ENCODE measurements at places on chromosomes 5 and 9. TPM values are rescaled to one million over a fixed set of nuclear protein-coding genes. Genes with fewer than 3 reads are reported as not detected.
A peak's percentile ranks its signal among the peaks of the same experiment; 100 is the strongest.

BSPRY gene
- total RNA-seq = 0.25 TPM

DENND1A gene
- 48.1 TPM for total RNA-seq

GRM6 gene
- total RNA-seq = not detected

GRCh38 chr5:146789712-146790653 is 88.6 kb downstream of the PPP2R2B start:
- H3K27me3 ChIP-seq = no peaks in the 10 kb centered on the region
- H3K4me1 ChIP-seq = peaks cover 56% of the 10 kb centered on the region
- peak; percentile 85 for DNase-seq
- H3K4me3 ChIP-seq = peak overlapping the region; percentile 19
- H3K36me3 ChIP-seq = no peaks in the 10 kb centered on the region

DNA sequence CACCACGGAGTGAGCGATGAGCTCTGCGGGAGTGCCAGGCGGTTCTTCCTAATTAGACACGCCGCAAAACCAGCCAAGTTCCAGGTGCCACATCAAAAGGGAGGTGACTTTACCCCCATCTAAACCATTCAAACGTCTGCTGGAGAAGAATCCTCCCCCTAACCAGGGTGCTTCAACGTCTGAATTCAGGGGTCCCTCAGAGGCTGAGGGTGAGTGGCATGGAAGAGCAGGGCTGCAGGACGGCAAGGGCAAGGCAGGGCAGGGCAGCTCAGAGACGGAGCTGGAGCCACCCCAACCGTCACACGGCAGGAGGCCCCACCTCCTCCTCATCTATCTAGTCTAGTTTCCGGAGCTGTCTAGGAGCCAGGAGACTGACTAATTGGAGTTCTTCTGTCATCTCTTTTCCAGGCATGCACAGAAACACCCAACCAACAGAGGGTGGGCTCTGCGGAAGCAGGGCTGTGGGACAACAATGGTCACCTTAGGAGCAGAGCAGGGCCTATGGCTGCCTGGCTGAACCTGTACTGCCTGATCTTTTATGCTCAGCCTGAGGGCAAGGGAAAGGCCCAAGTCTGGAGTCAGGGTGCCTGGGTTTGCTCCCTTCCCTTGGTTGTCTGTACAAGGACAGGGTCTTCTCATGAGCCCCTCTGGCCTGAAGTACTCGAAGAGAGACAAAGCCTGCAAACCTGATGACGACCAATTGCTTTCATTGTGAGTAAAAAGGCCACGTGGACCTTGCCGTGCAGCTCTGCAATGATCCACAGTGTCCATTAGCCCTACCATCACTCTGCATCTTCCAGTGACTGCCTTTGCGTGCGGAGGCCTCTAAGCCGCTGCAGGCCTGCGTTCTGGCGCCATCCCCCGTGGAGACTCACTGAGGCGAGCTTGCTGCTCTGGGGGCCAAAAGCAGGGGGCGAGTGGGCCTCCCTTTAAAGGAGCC is 81.0 kb upstream of the SLC25A51 start:
- H3K27me3 ChIP-seq = no peaks in the 10 kb centered on the region
- H3K4me1 ChIP-seq = peaks cover 7% of the 10 kb centered on the region
- no peak overlapping the region for H3K27ac ChIP-seq
- no peak overlapping the region for H3K4me3 ChIP-seq
- H3K36me3 ChIP-seq = no peaks in the 10 kb centered on the region
- DNase-seq = peak; percentile 37

TMCO6 gene
- total RNA-seq = 106 TPM

- no peak overlapping the region for H3K27ac ChIP-seq
- no peak overlapping the region for H3K4me3 ChIP-seq
- H3K27me3 ChIP-seq = no peaks in the 10 kb centered on the region
- H3K4me1 ChIP-seq = no peaks in the 10 kb centered on the region
- no peak for DNase-seq
- no peaks in the 10 kb centered on the region for H3K36me3 ChIP-seq
Measured at GRCh38 chr5:134138416-134139376, 24.2 kb downstream of the TCF7 start.

IL5 gene
- total RNA-seq = not detected

GALNT12 gene
- total RNA-seq = 28.8 TPM

DNA sequence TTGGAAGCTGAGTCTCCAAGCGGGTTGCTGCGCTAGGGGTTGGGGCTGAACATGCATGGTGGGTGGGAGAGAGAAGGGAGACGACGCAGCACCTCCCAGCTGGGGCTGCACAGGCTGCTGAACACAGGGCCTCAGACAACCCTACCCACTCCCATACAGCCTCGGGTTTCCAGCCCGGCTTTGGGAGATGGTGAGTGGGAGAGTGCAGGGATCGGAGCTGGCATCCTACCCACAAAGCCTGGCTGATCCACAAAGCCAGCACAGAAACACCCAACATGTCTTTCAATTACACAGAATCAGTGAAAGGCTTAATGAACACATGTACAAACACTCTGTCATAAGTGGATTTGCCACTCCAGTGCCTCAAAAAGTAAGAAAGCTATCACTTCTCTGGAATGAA is 64.8 kb downstream of the NSG2 start:
- no peak overlapping the region for H3K4me3 ChIP-seq
- DNase-seq = no peak

GRCh38 chr9:131943351-131943841 is 136.3 kb downstream of the MED27 start:
- H3K27me3 ChIP-seq = no peaks in the 10 kb centered on the region
- no peak overlapping the region for H3K4me3 ChIP-seq
- DNase-seq = no peak

PCDHAC1 gene
- total RNA-seq = 2.9 TPM

- H3K4me3 ChIP-seq = peak overlapping the region; percentile 66
- H3K27ac ChIP-seq = no peak overlapping the region
Measured at GRCh38 chr9:109319626-109320241, 1.1 kb downstream of the EPB41L4B start.

- no peak overlapping the region for H3K27ac ChIP-seq
- H3K27me3 ChIP-seq = no peaks in the 10 kb centered on the region
- peak; percentile 7 for DNase-seq
- H3K4me1 ChIP-seq = peaks cover 7% of the 10 kb centered on the region
- H3K4me3 ChIP-seq = no peak overlapping the region
Measured at GRCh38 chr9:35482071-35482470, 7.8 kb upstream of the RUSC2 start.

FOXD4L5 gene
- 0.19 TPM for total RNA-seq

GRCh38 chr5:58965677-58966414 is 383.0 kb downstream of the RAB3C start:
- no peaks in the 10 kb centered on the region for H3K4me1 ChIP-seq
- no peak for DNase-seq
- no peaks in the 10 kb centered on the region for H3K36me3 ChIP-seq

FOXD1 gene
- 0.12 TPM for total RNA-seq

DNA sequence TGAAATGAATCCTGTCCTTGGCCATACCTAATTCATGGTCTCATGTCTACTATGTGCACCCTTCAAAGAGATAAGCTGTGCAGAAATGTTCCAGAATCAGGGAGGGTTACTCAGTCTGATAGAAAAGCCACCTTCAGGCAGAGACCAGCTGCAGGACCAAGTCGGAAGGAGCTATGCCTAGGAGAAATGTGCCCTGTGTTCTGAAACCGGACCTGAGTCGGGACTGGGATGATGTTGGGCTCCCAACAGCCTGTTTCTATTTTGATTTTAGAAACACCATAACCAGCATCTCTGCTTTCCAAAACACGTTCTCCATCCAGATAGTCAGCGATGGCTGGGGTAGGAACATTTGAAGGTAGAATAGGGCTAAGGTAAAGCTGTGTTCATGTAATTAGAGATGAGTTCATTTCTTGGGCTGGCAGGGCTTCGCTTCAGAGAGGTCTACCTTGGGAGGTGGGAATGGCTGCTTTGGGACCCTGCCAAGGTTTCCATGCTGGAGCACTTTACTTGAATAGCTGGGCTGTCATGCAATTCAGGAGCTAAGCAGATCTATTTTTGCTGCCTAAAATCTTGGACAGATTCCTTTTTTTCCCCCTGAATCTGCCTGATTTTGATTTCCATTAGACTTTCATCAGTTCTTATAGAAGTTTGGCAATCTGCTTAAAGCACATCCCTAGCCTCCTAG is 2.8 kb downstream of the ADCY2 start:
- no peaks in the 10 kb centered on the region for H3K36me3 ChIP-seq
- H3K4me3 ChIP-seq = no peak overlapping the region
- H3K27ac ChIP-seq = no peak overlapping the region
- H3K4me1 ChIP-seq = no peaks in the 10 kb centered on the region
- DNase-seq = no peak

CORO2A gene
- total RNA-seq = 2.4 TPM

SLC6A19 gene
- total RNA-seq = not detected

DNA sequence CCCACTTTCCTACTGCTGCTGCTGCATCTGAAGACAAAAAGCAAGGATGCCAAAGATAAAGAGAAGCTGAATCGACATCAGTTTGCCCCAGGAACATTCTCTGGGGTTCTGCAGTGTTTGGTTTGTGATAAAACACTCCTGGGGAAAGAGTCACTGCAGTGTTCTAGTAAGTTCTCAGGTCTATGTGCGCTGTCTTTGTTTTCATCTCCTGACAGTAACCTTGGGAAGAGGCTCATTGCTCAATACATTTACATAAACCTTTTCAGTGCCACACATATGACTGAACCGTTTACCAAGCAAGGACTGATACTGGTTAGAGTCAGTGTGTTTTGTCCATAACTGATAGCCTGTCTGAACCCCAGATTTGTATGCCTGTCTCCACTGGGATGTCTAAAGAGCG is 232.1 kb downstream of the ARHGEF28 start:
- H3K36me3 ChIP-seq = no peaks in the 10 kb centered on the region
- DNase-seq = no peak
- no peaks in the 10 kb centered on the region for H3K4me1 ChIP-seq
- H3K4me3 ChIP-seq = no peak overlapping the region

DNA sequence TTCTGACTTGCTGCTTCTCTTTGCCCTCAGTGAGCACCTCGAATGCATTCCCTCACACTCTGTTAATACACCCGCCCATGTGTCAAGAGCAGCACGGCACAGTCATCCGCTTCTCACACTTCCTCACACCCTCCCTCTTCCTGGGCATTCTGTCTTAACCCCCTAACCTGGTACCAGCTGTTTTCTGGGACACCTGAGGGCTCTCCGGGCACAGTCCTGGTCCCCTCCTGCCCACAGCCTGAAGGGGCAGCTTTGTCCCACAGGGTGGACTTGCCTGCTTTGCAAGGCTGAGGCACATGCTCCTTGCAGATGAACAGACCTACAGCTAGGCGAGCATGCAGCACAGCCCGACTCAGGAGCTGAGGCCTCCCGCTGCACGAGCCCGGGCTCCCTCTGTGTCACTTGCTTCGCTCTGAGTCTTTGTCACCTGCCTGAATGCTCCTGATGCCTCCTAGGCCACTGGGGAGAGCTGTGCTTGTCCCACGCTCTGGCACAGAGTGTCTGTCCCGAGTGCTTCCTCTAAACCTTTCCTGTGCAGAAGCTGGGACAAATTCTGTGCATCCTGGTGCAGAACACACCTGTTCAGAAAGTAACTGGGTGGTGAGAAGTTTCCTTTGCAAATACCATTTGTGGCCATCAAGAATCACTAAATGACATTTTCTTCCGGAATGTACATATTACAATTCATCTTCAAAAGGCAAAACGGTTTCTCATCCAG is 47.8 kb downstream of the AHRR start:
- DNase-seq = no peak
- no peak overlapping the region for H3K27ac ChIP-seq
- no peaks in the 10 kb centered on the region for H3K36me3 ChIP-seq
- H3K27me3 ChIP-seq = peaks cover 31% of the 10 kb centered on the region

GDA gene
- 2.7 TPM for total RNA-seq

Measured in neural progenitor cell (in vitro differentiated cells).